ENCODE measurements at places on chromosomes 4 and X. TPM values are rescaled to one million over a fixed set of nuclear protein-coding genes. Genes with fewer than 3 reads are reported as not detected.

CXorf38 gene
- 10.4 TPM for total RNA-seq

MAGEB17 gene
- total RNA-seq: not detected

HTT gene
- total RNA-seq: 10.0 TPM

PAGE2 gene
- not detected for total RNA-seq

LUZP4 gene
- not detected for total RNA-seq

PAK3 gene
- not detected for total RNA-seq

Measured in A549 treated with CORT108297 at 1 μM for 4 hours (cell line).